ENCODE measurements at places on chromosomes 2 and 18.

- DNase-seq = no peak
These were observed 38.2 kb downstream of the ACVR1 start for GRCh38 chr2:157837851-157838441.

GRCh38 chr2:194616334-194616733 lies 1040.7 kb upstream of the SLC39A10 start:
- DNase-seq = no peak

GRCh38 chr2:196718419-196719109 lies 79.0 kb downstream of the CCDC150 start:
- DNase-seq = no peak

DNA sequence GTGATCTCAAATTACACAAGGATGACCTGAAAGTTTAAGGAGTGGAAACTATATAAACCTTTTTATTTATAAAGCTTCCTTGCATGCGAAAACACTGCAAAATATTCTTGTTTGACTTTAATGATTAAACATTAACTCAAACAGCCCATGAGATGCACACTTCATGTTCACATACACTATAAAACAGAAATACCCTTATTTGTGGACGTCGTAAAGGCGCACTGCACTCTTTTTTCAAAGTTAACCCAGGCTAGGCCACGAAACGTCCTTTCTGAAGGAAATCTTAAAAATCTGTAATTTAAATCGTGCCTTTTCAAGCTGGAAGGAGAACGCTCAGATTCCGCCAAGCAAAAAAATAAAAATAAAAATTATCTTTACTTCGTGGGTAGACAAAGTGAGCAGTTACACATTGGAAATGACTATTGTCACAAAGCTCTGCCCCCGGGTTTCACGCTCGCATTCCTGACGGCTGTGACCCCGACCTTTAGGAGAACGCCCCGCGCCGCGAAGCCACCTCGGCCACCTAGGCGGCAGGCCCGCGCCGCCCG lies 728 bp downstream of the FAM168B start:
- no peak for DNase-seq

DNA sequence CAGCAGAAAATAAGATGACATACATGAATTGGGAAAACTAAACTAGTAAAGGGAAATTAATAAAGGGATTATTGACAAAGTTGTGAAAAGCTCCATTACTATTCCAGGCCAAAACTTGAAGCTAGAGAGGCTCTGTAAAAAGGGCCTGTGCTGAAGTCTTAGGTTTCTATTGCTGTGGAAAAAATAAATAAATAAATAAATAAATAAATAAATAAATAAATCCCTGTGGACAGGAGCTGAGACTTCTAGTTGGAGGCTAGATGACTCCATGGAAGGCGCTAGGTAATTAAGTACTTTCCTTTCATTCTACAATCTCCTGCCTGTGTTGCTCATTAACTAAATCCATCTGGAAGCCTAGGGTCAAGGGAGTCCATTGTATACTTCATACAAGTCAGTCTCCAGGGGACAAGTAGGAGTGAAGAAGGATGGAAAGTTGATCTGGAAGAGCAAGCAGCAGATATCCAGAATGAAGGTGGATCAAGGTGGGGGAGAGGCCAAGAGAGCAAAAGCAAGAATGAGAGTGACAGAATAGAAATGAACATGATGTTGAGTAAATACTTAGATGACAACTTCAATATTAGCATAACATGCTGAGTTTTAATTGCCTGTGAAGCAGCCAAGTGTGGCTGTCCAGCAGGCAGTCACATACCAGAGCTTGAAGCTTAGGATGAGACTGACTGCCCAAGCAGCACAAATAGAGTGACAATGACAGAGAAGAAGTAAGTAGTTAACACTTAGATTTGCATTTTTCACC lies 26.2 kb upstream of the CCNT2 start:
- DNase-seq = no peak

GRCh38 chr2:241041589-241042158 lies 43.3 kb downstream of the SNED1 start:
- DNase-seq = no peak

- DNase-seq = peak; percentile 97
These were observed 72.4 kb upstream of the YWHAQ start for GRCh38 chr2:9703085-9703678.

DNA sequence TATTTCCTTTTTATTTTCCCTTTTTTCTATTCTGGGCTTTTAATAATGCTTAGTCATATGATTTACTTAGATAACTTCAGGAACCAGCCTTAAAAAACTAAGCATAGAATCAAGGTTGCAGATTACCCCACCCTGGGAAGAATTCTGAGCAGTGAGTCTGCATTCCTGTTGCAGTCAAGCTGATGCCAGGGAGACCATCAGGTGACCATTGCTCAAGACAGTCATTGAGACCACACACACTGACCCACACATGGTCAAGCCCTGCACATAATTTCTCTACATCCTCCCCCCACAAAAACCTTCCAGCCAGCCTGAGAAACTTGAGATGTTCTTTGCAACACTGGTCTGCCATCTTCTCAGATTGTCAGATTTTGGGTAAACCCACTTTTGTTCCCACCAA lies 83.9 kb downstream of the SH3YL1 start:
- DNase-seq = no peak

GRCh38 chr2:1817256-1818051 lies 73.1 kb upstream of the PXDN start:
- DNase-seq = peak; percentile 72

GRCh38 chr2:233976690-233977294 lies 59.6 kb downstream of the TRPM8 start:
- peak; percentile 56 for DNase-seq

DNA sequence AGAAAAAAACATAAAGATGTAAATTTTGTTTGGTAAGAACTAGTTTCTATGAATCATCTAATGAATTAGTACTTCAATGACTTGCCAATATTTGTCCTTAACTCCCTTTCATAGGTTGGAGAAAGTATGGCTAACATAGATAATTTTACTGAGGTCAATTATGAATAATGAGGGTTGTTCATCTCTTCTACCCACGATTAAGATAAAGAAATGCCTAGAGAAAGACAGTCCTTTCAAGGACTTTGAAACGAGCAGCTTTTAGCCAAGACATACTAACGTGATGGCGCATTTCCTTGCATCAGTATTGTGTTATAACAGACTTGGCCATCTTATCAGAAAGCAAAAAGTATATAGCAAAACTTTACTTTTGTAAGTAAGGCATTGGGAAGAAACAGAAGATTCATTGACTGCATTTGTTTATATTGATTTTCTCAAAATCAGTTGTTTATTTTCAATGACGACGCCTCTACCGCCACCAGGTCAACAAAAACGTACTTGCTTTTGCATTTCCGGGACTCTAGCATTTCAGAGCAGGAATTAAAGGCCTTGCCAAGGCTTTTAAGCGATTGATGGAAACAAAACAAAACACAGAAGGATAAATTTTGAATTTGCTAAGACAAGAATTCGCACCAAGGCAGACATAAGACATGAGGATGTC lies 961 bp downstream of the RBM43 start:
- DNase-seq = no peak

DNA sequence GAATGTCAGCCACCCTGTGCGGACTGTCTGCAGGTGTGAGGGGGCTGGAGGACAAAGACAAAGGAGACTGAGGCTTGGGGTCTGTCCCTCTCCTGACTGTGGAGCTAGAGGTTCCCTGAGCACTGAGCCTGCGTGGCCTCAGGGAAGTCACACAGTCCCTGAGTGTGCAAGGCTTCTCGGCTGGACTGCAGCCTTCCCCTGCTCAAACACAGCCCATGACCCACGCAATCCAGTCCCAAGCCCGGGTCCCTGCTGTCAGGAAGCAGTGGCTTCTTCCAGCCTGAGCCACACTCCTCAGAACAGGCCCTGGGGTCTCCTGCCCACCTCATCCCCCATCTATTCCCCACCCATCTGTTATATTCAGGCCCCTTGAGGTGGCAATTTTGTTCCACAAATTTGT lies 2.7 kb downstream of the ASTL start:
- no peak for DNase-seq

- no peak for DNase-seq
These were observed 139.8 kb upstream of the HNMT start for GRCh38 chr2:137824501-137824900.

DNA sequence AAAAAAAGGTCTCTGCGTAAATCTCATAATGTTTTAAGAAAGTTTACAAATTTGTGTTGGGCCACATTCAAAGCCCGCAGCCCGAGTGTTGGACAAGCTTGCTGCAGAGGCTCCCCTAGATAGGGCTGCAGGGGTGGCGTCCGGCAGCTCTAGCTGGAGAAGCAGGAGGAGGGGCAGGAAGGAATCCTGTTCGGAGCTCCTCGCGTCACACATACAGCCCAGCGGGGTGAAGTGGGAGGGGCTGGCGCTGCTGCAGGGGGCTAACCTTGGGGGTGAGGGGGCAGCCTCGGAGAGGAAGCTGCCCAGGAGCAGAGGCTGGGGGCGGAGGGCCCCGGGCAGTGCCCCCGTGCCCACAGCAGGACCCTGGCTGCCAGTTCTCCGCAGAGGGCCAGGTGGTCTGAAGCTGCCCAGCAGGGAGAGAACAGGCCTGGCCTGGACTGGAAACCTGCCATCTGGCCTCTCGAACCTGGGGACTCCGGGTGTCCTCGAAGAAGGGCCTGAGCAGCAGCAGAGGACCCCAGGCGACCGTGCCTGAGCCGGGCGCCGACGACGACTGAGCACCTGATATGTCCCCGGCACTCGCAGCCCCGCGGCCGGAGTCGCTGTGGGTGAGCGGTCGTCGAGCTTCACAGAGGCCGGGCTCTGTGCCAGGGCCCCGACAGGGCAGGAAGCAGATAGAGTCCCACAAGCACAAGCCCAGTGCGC lies 2.6 kb upstream of the GPR35 start:
- no peak for DNase-seq

DNA sequence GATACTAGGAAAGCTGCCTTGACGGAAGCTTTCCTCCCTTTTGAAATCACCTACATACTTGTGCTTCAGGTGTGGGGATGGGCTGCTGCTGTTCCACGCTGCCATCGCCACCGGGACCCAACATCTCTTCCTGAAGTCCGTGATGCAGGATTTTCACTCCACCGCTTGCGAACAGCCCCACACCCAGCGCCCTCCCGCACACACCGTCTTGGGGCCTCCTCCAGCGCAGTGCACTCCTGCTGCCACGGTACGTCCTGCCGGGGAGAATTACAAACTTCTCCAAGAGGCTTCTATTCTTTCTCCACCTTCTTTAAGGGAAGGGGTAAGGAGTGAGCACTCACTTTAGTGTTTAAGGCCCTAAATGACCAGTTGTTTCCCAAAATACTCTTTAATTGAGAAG lies 58.2 kb downstream of the HRH4 start:
- DNase-seq = no peak

- DNase-seq = no peak
These were observed 269.6 kb downstream of the CDH20 start for GRCh38 chr18:61602836-61603235.

DNA sequence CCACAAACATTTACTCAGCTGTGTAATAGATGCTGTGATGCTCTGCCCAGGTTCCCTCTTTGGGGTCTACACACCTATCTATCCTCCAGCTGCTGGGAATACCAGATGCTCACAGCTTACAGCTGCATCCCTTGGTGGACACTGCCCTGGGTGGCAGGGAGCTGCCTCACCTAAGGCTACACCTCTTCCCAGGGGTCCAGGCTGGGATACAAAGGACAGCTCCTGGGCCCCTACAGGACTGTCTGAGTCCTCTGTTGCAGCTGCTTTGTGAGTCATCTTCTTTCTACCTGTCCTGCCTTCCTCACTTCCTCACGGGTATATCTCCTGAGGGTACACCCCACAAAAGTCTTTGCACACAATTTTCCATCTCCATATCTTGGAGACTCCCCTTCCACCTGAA lies 27.6 kb downstream of the THNSL2 start:
- DNase-seq = no peak

DNA sequence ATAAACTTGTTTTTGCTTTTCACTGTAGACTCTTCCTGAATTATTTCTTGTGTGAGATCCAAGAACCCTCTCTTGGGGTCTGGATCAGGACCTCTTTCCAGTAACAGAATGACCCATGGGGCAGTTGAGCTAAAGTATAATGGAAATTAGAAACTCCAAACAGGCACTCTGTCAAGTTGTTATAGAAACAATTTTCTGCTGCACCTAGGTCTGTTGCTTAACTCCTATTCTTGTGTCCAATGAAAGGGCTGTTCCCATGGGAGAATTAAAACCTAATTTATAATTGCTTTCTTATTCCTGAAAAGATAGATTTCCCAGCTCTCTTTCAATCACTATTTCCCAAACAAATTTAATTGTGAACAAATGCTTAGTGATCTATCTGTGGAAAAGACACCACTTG lies 1341.3 kb upstream of the PIK3C3 start:
- DNase-seq = no peak

DNA sequence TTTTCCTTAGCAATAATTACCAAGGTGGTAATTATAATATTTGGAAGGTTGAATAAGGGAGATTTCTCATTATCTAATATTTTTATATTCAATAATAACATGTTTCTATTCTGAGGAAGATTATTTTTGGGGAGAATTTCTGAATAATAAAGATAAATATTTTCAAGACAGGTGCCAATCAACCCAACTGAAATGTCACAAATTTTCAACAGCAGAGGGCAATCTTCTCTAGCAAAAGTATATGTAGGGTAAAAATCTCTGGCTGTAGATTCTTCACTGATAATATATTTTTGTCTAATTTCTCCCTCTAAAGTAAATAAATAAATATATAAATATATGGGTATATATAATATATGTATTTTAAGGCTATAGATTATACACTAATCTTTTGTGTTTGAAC lies 1187.2 kb upstream of the CRIM1 start:
- DNase-seq = no peak

DNA sequence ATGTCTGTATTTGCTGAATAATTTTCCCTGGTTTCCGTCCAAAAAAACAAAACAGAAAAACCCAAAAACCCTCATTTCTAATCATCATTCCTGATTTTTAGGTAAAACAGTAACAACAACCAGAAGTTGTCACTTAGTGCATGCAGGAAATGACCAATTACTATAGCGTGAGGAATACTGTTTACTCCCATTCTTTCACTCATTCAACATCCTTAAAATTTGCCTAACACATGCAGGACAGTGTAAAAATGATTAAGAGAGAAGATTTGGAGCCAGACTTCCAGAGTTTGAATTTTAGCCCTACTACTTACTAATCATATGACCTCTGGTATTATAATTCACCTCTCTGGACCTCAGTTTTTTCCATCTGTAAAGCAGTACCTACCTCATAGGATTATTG lies 83.1 kb downstream of the FIGN start:
- DNase-seq = no peak

DNA sequence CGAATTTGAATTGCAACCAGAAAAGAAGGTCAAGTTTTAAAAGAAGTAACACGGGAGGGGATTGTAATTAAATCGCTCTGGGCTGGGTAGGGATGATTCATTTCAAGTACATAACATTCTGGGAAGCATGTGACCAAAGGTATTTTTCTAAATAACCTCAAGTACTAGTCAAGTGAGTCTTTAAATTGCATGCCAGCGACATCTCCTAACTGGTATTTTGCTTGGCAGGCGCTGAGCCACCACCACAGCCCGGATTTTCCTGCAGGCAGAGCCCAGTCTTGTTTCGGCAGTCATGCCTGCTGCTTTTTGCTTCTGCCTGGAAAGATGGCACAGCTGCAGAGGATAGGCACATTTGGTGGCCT lies 33.7 kb upstream of the NPAS2 start:
- DNase-seq = peak; percentile 86

Data from NCI-H226 (cell line).